ENCODE measurements at places on chromosomes 2 and 18.
A peak's percentile ranks its signal among the peaks of the same experiment; 100 is the strongest.

- DNase-seq: no peak
Measured at GRCh38 chr18:70636991-70637390, 348.1 kb downstream of the SOCS6 start.

DNA sequence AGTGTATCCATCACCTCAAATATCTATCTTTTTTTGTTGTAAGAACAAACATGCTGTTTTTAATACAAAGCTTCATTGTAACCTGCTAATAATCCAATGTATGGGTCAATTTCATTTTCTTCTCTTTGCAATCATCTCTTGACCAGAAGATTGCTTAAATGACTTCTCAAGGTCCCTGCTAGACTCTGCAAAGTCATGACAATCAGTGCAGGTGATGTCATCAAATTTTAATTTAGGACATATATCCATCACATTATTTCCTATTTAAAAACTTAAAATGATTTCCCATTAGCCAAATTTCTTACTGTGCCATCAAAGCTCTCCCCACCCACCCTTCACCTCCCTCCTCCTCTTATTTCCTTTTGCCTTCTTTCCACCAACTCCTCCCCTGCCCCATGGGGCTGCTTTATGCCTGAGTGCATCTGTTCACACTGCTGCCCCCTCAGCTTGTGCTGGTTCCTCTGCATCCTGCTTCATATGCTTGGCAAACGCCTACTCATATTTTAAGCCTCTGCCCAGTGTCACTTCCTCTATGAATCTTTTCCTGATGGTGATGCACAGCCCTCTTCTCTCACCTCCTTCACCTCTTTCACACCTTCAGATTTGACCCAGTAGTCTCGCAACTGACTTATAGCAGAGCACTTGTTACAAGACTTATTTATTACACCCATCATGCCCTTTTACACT, 20.3 kb downstream of the PLEK start:
- no peak for DNase-seq

DNA sequence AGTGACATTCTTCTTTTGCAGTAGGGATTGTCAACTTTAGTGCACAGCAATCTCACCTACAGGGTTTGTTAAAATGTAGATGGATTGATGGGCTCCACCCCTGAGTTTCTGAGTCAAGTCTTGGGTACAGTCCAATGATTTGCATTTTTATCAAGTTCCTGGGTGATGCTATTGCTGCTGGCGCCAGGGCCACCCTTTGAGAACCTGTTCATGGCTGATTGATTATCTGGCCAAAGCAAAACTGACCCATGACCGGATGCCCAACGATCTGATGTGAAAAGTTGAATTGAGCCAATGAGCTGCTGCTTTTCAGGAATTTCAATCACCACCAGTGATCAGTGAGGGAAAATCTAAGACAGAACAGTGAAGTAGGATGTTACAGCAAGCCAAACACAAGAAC, 675.3 kb downstream of the TMEM182 start:
- no peak for DNase-seq

DNA sequence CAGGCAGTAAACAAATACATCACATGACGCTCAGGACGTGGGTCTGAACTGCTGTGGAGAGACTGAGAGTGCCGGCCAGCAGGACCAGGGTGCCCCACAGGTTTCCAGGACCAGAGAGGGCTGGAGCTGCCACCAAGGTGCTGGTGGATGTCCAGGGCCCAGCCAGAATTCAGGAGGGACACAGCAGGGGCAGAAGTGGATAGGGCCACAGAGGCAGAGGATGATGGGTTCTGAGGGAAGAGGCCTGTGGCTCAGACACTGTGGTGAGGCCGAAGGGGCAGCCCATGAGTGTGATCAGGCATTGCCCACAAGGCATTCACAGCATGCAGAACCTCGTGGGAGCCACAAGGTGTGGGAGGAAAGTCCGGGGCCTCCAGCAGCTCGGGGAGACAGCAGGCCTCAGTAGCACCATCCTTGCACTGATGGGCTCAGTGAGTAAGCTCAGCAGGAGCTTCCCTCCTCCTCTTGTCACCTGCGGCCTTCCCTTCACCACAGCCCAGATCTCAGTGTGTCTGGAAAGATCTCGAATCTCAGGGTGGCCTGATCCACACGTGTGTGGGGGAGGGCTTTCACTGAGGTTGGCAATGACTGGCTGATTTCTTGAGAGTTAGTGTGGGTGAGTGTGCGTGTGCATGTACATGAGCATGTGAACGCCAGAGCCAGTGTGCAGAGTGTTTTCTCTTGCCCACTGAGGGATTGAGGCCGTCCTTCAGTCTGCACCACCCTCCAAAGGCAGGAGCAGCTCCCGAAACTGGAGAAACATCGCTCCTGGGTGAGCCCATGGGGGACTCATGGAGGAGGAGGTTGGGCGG, 181.8 kb upstream of the RAB6C start:
- DNase-seq: peak; percentile 49

- DNase-seq: no peak
Measured at GRCh38 chr2:216082117-216082711, 495 bp downstream of the TMEM169 start.

DNA sequence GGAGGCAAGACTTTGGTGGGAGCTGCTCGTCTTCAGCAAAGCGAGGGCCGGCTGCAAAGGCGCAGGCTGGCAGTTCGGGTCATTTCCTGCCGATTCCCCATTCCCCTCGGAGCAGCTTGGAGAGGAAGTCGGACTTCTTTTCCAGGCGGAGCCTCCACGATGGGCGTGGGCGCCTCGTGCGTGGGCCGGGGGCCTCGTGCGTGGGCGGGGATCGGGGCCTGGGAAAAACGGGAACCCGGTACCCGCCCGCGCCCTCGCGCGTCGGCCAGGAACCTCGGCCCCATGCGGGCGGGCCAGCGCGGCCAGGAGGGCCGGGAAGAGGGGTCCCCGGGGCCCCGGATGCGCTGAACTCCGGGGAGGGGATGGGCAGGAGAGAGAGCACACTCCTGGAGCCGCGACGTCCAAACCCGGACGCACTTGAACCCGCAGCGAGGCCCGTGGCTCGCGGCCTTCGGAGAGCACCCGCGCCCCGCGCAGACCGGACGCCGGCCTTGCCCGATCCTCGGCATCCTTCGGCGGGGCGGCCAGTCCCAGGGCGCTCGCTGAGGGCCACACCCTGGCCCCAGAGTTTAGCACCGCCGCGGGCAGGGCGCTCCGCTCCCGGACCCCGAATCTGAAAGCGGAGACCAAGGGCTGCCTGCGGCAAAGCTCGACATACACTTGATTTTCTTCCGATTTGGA, 368.4 kb downstream of the MTX2 start:
- peak; percentile 66 for DNase-seq

DNA sequence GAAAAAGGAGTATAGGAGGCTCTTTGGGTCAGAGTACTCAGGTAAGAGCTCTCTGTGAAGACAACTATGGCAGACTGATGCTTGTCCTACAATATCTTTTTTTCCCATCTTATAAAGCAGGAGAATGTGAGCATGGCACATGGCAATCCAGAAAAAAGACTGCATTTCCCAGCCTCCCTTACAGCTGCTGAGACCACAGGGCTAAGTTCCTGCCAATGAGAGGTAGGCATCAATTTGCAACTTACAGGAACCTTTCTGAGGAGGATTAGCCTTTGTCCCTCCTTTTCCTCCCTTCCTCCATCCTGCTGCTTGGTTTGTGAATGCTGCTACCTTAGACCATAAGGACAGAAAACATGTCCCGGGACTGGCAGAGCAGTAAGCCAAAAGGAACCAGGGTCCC, 37.8 kb upstream of the ST8SIA5 start:
- DNase-seq: no peak

- no peak for DNase-seq
Measured at GRCh38 chr2:142714600-142714999, 162.9 kb upstream of the KYNU start.

- no peak for DNase-seq
Measured at GRCh38 chr18:3689091-3689490, 239.1 kb downstream of the TGIF1 start.

GRCh38 chr2:145824384-145824783, 1304.5 kb upstream of the ZEB2 start:
- no peak for DNase-seq

DNA sequence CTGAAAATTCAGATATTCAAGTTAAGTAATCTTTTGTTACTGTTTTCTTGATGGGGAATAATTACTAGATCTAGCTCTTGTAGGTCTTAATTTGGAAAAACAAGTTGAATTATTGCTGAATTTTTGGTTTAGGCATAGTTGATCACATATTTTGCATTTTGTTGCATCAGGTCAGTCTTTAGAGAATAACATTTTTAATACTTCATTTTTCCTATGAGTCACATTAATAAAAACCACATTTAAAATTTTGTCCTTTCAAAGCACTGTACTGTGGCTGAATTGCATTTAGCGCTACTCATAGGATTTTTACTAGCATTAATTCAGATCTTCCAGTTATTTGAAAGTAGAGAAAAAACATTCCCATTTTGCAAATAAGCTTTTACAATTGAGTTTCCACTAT, 23.2 kb downstream of the MAP4K4 start:
- no peak for DNase-seq

GRCh38 chr2:60794271-60794863, 38.3 kb downstream of the PAPOLG start:
- no peak for DNase-seq

- DNase-seq: no peak
Measured at GRCh38 chr2:173669271-173669853, 295.8 kb downstream of the SP3 start.

DNA sequence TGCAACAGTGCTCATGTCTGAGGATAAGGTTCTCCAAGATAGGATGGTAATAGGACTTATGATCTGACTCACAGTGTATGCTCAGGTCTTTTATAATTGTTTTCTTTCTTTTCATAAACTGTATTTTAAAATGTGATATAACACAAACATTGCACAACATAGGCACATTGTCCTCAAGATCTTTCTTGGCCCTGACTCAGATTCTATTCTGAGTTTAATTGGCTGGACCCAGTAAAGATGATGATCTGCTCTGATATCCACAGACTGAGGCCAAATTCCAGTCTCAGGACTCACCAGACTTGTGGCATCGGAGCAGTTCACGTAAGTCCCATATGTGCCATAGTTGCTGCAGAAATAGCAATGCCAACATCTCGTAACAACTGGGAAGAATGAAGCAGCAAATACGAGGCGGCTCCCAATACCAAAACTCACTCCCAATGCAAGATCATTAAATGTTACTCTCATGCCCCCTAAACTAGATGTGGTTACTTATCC, 448.9 kb upstream of the SLC14A2 start:
- no peak for DNase-seq

- no peak for DNase-seq
Measured at GRCh38 chr2:164873210-164873908, 31.7 kb upstream of the COBLL1 start.

- DNase-seq: peak; percentile 23
Measured at GRCh38 chr2:207251022-207251421, 85.3 kb upstream of the KLF7 start.

DNA sequence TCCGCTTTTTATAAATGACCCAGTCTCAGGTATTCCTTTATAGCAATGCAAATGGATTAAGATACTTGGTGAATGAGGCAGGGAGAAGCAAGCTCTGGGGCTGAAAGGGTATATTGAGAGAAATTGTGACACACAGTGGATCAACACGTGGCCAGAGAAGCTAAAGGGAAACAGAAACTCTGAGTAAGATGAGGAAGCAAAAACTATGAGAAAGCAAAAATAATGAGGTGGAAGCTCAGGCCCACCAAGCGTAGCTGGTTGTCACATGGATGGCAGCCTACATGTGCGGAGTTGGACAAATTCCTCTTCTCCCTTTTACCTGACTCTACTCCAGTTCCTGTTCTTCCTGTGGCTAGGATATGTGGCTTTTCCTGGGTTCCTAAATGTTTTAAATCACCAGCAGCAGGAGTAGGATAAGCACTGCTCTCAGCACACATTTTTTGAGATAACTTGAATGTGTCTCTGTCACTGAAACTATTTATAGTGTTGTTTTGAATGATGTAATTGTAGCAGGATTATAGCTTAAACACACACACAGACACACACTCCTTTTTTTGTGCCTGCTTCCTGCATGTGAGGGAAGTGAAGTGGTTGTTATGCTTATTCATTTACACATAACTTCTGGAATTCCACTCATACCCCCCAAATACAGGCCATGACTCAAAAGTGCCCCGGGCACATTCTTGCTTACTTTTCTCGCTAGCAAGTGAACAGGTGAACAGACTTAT, 30.1 kb upstream of the EPC2 start:
- peak; percentile 96 for DNase-seq

DNA sequence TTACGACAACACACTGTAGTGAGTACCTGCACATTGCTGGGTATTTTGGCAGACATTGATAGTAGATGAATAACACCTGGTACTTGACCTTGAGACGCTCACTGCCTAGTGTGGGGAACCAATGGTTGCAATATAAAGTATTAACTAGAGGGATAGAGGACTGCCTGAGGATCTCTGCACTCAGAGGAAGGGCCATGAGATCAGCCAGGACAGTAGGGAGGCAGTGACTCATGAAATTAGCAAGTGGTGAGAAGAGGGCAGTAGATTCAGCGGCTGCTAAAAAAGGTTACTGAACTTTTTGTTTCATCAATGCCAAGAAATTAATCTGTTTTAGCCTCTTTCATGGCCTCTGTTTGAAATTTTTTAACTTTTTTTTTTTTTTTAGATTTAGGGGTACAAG, 250.8 kb upstream of the TCF4 start:
- DNase-seq: no peak

- DNase-seq: peak; percentile 82
Measured at GRCh38 chr18:12658426-12659138, 675 bp upstream of the SPIRE1 start.

DNA sequence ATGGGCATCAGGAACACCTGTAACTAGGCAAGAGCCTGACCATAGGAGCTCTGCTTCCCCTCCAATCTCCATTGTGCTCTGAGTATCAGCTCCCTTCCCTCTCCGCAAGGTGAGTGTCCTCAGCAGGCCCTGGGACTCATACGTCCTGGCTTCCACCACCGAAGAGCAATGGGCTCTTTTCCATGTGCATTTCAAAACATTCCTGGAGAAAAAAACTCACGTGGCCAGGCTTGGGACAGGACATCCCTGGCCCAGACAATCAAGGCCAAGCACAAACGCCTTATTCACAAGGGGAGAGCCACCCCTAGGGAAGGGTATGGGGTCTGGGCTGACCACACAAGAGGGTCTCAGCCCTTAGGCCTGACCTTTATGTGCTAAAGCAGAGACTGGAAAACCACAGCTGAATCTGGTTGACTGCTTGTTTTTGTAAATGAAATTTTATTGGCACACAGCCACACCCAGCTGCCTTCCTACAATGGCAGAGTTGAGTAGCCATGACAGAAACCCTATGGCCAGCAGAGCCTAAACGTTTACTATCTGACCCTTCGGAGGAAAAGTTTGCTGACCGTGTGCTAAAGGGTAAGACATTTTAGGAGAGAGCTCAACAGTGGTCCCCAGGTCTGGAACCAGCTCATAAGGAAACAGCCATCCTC, 175.7 kb upstream of the ARL4C start:
- no peak for DNase-seq

DNA sequence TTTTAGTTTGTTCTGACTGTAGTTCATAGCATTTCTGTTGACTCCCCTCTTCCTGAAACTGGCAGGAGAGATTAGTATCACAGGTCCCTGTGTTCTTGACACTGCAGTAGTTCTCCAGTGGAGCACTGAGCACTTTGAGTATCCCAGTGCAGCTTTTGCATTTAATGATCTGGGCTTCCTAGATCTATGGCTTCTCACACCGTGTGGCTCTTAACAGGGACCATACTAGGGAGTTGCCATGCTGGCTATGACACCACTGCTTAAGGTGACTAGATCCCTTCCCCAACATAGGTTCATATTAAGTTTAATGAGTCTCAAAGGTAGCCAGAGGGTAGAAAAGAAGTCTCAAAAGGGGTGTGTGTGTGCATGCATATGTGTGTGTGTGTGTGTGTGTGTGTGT, 6.2 kb upstream of the MSTN start:
- no peak for DNase-seq

GRCh38 chr2:106053116-106053515, 141.0 kb downstream of the UXS1 start:
- DNase-seq: no peak

- DNase-seq: peak; percentile 42
Measured at GRCh38 chr2:240648650-240649275, 23.5 kb downstream of the GPR35 start.

All from islet precursor cell (in vitro differentiated cells).